Activated CD8-positive, alpha-beta memory T cell treated with anti-CD3 and anti-CD28 coated beads, Interleukin-2, amount 50 U/mL, for 4 hours (primary cell): ENCODE measurements at places on chromosomes 4 and X.

GRCh38 chr4:146099585-146099984, 75.9 kb upstream of the LSM6 start:
- DNase-seq, result no peak

DNA sequence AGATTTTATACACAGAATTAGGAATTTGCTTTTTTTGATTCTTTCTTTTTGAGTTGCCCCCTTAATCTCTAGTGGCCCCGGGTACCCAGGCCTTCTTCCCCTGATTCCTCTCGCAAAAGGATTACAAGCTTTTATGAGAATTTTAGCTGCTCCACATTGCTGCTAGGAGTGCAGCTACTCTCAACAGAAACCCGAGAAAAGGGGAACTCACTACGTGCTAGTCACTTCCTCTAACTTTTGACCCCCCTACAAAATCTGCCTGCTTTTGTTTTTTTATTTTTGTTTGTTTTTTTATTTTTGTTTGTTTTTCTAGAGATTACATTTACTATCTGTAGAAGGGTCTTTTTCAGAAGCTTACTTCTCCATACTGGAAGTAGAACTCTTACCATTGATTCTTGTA, 64.1 kb downstream of the ZNF81 start:
- DNase-seq, result no peak

DNA sequence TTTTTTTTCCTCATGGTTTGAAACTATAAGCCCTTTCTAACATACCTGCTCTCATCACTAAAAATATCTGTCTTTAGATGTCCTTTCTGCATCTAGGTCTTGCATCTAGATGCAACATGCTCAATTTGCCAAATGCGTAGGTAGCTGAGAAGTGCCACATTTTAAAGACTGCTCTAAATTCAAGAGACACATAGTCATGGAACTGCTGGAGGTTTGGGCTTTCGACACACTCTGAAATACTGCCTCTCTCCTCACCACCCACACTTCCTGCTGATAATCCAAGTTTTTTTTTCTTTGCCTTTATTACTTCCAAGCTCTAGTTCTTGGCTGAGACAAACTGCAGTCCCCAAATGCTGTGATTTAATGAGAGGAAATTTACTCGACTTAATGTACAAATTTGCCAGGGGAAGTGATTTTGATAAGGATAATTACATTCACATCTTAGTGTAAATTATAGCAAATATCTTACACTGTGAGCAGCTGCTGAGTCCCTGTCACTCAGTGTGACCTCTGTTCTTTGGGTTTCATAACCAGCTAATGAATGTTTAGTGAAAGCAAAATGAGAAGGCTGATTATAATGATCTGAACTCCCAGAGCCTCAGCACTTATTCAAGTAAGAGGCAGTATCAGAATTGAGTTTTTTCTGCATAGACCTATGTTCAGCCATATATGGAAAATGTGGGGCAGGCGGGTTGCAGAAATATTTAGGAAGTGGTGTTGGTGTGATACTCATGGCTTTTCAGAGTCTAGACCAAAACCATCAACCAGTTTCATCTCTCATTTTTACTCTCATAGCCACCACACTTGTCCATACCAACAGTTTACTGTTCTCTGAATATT, 31.3 kb downstream of the DRD5 start:
- no peak for DNase-seq

DNA sequence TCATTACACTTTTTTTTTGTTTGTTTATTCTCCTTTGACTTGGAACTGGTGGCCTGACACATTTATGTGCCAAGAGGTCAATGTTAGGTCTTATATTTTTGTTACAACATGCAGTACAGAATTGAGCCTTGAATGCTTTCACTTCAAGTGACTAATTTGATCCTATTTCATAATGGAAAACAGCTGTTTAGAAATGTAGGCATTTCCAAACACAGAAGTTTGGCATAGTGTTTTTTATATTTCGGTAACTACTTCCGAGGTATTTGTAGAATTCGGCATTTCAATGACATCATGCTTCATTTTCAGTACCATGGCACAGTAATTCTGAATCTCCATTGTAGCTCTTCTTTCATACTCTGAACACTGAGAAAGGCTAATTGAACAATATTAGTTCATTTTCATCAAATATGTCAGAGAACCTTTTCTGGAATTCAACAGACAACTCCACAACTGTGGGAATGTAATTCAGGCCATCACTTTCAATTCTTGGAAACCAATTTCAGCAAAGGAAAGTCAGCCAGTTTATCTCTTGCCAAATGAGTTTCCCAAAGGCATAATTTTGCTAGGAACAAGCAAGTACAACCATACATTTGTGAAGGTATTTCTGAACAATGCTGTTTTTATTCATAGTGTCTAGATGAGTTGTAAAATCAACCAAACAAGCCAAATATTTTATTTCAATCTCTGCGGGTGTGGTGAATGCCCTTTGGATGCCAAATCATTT, 11.4 kb downstream of the FAM120C start:
- no peak for DNase-seq

DNA sequence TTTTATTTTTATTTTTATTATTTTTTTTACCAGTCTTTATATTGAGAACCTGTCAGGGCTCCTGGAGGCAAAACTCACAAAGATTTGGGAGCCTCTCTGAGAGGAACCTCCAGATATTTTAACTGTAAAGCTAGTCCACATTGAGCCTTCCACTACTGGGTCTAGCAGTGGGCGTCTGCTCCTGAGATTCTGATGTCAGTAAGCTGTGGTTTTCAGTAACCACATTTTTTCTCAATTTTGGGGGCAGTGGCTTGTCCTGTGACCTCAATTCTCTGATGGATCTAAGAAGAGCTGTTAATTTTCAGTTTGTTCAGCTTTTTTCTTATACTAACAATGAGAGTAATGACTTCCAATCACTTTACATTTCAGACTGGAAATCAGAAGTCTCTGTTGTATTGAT, 23.6 kb upstream of the GPRASP1 start:
- no peak for DNase-seq

- DNase-seq, result no peak
Observed at GRCh38 chrX:40086569-40087335, 11.0 kb downstream of the BCOR start.

GRCh38 chrX:34770511-34770910, 113.4 kb upstream of the TMEM47 start:
- no peak for DNase-seq

- DNase-seq, result no peak
Observed at GRCh38 chr4:184094532-184095159, 123.0 kb downstream of the ENPP6 start.

- no peak for DNase-seq
Observed at GRCh38 chrX:130682990-130683389, 220.0 kb downstream of the ENOX2 start.

DNA sequence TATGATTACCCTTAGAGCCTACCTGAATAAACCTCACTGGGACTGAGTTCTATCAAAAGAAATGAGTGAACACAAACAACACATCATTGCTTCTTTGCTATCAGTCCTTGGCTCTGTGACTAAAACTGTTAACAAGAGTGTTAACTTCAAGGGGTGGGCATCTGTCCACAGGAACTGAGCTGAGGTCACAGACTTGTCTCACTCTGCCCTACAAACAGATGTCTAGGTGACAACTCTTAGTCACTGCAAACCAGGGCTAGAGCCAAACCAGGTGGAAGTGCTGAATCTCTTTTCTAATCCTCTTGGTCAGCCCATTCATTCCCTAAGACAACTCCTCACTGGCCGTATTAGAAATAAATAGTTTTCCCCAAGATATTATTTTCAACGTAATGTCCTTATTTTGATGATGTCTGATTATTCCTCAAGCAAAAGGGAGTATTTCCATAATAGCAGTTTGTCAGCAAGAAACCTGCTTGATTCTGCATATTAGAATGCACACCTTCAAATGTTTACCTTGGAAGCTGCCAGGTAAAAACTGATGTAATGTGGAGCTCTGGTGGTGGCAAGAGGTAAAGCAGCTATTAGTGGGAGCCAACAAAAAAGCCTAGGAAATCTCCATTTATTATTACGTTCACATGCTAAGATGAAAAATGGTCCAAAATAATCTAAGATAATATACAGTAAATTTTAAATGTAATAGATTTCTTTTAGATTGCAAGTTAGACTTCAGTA, 4.0 kb downstream of the COL25A1 start:
- DNase-seq, result no peak

DNA sequence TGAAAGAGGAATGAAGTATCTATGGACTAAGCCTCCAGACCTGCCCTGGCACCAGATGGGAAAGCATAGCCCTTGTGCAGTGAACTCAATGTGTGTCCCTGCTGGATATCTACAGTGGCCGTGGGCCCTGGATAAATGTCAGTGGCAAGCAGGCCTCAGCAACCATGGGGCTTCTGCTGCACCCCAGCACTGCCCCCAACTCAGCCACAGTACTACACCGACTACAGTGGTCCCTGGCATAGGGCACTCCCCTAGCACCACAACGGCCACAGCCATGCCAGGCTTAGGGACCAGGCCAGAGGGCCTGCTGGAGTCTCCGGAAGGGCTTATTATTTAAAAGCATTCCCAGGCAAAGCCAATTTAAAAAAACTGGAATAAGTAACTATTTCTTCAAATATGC, 459.1 kb downstream of the SH2D1A start:
- no peak for DNase-seq

- no peak for DNase-seq
Observed at GRCh38 chr4:101066626-101067170, 280.6 kb downstream of the PPP3CA start.

GRCh38 chrX:43557792-43558191, 98.3 kb upstream of the MAOA start:
- DNase-seq, result peak; percentile 56

GRCh38 chr4:52106660-52107059, 55.6 kb downstream of the SPATA18 start:
- DNase-seq, result no peak

- no peak for DNase-seq
Observed at GRCh38 chr4:28845158-28845557, 1875.0 kb upstream of the PCDH7 start.

- no peak for DNase-seq
Observed at GRCh38 chrX:78506248-78506647, 152.9 kb downstream of the RTL3 start.

DNA sequence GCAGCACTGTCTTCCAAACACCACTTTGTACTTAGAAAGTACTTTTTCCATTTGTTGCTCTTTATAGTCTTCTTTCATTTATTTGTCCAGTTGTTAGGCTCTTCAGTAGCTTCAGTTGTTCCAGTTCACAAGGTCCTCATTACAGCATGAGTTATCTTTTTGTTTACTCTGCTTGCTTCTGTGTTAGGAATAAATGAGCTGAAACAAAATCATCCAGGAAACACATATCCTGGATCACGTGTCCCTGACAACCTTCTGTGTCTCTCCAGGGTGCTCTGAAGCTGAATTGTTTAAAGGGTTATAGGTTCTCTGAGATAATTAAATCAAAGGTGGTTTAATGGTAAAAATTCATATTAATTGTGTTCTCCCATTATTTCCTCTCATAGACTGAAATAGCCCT, 19.9 kb upstream of the KLHL8 start:
- no peak for DNase-seq

DNA sequence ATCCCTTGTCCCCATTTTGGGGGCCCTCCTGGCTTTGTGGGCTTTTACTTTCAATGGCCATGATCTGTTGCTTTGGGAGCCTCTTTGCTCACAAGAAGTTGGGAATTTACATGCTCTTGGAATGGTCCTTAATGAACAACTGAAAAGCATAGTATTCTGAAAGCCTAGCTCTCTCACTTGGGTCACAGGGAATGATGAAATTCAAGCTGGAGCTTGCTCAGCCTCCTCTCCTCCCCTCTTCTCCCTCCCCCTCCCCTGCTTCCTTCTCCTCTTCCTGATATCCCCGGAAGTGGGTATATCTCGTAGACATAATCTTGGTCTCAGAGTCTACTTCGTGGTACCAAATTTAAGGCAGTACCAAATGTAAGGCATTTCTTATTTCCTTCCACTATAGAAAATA, 400.6 kb upstream of the NR3C2 start:
- no peak for DNase-seq

DNA sequence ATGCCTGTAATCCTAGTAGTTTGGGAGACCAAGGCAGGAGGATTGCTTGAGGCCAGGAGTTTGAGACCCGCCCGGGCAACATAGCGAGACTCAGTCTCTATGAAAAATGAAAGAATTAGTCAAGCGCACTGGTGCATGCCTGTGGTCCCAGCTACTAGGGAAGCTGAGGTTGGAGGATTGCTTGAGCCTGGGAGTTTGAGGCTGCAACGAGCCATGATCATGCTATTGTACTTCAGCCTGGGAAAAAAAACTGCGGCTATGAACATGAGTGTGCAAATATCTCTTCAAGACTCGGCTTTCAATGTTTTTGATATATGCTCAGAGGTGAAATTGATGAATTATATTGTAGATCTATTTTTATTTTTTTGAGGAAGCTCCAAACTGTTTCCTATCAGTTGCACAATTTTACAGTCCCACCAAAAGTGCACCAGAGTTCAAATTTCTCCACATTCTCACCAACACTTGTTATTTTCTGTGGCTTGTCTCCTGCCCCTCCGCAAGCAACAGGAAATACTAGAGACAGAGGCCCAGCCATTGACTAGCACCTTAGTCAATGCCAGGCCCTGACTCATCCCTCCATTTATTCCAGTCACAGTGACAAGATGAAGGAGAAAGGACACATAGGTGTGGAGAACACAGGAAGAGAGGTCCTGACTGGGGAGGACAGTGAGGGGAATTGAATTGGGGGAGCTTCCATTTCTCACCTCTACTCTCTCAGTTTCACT, 33.1 kb upstream of the ZNF41 start:
- no peak for DNase-seq

- DNase-seq, result no peak
Observed at GRCh38 chrX:55028040-55028439, 2.7 kb downstream of the ALAS2 start.

- no peak for DNase-seq
Observed at GRCh38 chr4:151304755-151305154, 20.6 kb downstream of the SH3D19 start.

GRCh38 chr4:10529291-10530136, 72.3 kb upstream of the ZNF518B start:
- no peak for DNase-seq

- DNase-seq, result no peak
Observed at GRCh38 chr4:175560604-175561003, 251.5 kb downstream of the GPM6A start.

DNA sequence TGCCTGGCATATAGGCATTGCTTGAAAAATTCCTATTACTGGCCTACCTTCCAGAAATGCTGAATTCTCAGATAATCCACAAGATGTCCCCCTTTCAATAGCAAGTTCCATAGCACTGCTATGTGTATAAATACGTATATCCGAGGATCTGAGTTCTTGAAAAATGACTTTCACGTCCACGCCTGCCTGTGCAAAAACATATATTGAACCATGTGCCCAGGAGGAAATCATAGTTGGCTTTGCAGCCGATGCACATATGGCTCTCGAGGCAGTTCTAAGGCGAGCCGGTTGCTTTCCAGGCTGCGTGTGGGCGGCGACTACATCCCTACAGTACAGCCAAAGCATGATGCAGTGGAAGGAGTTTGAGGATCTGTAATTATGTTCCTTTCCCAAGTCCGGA, 55.4 kb upstream of the ESX1 start:
- DNase-seq, result no peak

DNA sequence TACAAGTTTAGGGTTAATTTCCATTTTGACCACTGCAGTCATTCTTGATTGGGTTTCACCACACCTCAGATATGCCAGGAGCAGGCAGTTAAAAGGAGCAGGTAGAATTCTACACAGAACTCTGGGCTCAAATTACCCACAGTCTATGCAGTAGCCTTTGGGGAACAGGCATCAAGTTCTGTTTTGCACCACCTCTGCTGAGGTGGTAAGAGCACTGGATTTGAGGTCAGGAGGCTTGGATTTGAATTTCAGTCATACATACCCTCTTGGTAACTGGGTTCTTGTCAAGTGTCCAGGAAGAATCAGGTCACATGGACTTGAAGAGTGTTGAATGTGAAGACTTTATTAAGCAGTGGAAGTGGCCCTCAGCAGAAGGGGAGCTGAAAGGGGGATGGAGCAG, 40.4 kb upstream of the PGK1 start:
- no peak for DNase-seq

- DNase-seq, result no peak
Observed at GRCh38 chrX:31656013-31656412, 584.2 kb upstream of the FTHL17 start.
